H9 (cell line): ENCODE measurements at places on chromosomes 5 and 9.

DNA sequence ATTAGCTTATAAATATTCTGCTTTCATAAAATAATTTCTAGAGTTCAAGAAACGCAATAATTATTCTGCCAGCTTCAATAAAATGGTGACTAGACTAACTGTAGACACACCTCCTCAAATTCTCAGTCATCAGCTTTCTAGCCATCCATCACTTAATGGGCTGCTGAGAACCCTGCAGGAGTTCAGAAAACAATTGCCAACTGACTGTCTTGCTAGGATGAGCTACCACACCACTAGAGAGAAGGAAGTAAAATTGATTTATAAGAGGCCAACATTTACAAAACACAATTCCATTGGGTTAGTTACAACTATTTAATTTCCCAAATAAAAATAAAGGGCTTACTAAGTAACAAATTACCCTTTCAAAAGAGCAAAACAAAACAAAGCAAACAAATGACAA is 126.5 kb upstream of the PAPPA start:
- no peak overlapping the region for H3K4me3 ChIP-seq
- H3K27me3 ChIP-seq: no peaks in the 10 kb centered on the region
- H3K4me1 ChIP-seq: no peaks in the 10 kb centered on the region
- no peak for DNase-seq

GRCh38 chr5:156328766-156329165 is 1.8 kb downstream of the SGCD start:
- H3K27ac ChIP-seq: no peak overlapping the region
- H3K27me3 ChIP-seq: no peaks in the 10 kb centered on the region
- no peaks in the 10 kb centered on the region for H3K36me3 ChIP-seq
- H3K4me3 ChIP-seq: no peak overlapping the region
- H3K4me1 ChIP-seq: no peaks in the 10 kb centered on the region

- no peak for DNase-seq
- no peak overlapping the region for H3K4me3 ChIP-seq
- no peaks in the 10 kb centered on the region for H3K4me1 ChIP-seq
- H3K36me3 ChIP-seq: no peaks in the 10 kb centered on the region
- no peaks in the 10 kb centered on the region for H3K27me3 ChIP-seq
- no peak overlapping the region for H3K27ac ChIP-seq
Observed at GRCh38 chr5:143664623-143665022, 147.3 kb upstream of the HMHB1 start.

DNA sequence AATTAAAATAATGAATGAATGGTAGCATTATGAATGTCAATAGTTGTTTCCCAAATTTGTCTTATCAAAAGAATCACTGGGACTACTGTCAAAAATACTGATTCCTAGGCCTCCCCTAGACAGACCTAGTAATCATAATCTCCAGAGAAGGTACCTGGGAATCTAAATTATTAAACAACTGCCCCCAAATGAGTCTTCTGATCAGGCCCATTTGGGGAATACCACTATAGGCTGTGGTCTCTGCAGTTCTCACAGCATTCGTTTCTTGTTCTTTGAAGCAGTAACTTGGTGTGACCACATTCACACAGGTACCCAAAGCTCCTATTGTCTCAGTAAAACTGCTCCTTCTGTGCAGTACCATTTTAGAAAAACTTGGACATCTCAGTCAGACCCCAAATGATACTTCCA is 230.9 kb downstream of the PIK3R1 start:
- no peak for DNase-seq
- no peak overlapping the region for H3K27ac ChIP-seq
- H3K27me3 ChIP-seq: no peaks in the 10 kb centered on the region
- H3K4me3 ChIP-seq: no peak overlapping the region

- H3K27me3 ChIP-seq: no peaks in the 10 kb centered on the region
- H3K4me3 ChIP-seq: no peak overlapping the region
- H3K27ac ChIP-seq: no peak overlapping the region
- peaks cover 14% of the 10 kb centered on the region; the same call in 1 of the 2 replicates for H3K4me1 ChIP-seq
- peak; percentile 75 for DNase-seq
- no peaks in the 10 kb centered on the region for H3K36me3 ChIP-seq
Observed at GRCh38 chr5:153629027-153629895, 138.8 kb downstream of the GRIA1 start.

- peak; percentile 46 for DNase-seq
- H3K27me3 ChIP-seq: peaks cover 28% of the 10 kb centered on the region; the same call in 1 of the 2 replicates
- no peaks in the 10 kb centered on the region for H3K36me3 ChIP-seq
- peak overlapping the region; percentile 93 for H3K4me3 ChIP-seq
- no peak overlapping the region for H3K27ac ChIP-seq
Observed at GRCh38 chr9:91421128-91421765, 2.4 kb downstream of the NFIL3 start.

DNA sequence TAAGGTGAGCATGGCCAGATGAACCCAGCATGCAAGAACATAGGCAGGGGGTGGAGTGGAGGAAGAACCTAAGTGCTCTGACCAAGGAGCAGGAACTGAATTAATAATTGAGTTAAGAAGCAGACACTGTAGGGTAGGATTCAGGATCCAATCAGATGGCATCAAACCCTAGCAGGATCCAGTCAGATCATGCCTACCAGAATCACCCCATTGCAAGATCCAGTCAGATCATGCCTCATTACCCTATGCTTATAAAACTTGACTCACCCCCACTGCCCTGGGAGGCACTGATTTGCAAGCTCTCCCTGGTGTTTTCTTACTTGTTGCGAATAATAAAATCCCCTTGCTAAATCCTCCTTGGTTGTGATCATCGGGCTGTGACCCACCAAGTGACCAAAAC is 19.7 kb downstream of the TUSC1 start:
- no peak for DNase-seq
- H3K4me1 ChIP-seq: no peaks in the 10 kb centered on the region
- H3K27ac ChIP-seq: no peak overlapping the region
- H3K4me3 ChIP-seq: no peak overlapping the region
- no peaks in the 10 kb centered on the region; the same call in 2 of the 3 replicates for H3K36me3 ChIP-seq
- H3K27me3 ChIP-seq: no peaks in the 10 kb centered on the region

DNA sequence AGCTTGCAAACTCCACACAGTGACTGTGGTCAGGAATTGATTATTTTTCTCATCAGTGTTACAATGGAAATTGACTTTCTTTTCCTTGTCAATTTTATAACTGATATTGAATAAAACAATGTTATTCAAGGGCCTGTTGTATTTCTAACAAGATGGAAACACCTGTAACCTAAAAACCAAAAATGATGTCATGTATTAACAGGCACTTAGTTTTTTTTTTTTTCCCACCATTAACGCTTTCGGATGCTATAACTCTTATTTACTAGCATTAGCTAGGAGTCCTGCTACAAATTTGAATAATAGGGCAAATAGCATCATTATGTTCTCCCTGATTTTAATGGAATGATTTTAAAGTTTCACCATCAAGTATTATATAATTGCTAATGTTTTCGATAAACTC is 30.3 kb downstream of the RNF180 start:
- no peaks in the 10 kb centered on the region for H3K36me3 ChIP-seq
- no peak for DNase-seq
- H3K27ac ChIP-seq: no peak overlapping the region
- H3K4me3 ChIP-seq: no peak overlapping the region

- H3K27me3 ChIP-seq: no peaks in the 10 kb centered on the region
- H3K4me1 ChIP-seq: peaks cover 2% of the 10 kb centered on the region; the same call in 1 of the 2 replicates
- no peak for DNase-seq
- no peak overlapping the region for H3K27ac ChIP-seq
- H3K36me3 ChIP-seq: peaks cover 1% of the 10 kb centered on the region; the same call in 1 of the 2 replicates
Observed at GRCh38 chr5:36045895-36046294, 20.8 kb downstream of the UGT3A2 start.

GRCh38 chr5:39491210-39491609 is 66.4 kb upstream of the DAB2 start:
- H3K27ac ChIP-seq: no peak overlapping the region
- no peaks in the 10 kb centered on the region for H3K36me3 ChIP-seq

DNA sequence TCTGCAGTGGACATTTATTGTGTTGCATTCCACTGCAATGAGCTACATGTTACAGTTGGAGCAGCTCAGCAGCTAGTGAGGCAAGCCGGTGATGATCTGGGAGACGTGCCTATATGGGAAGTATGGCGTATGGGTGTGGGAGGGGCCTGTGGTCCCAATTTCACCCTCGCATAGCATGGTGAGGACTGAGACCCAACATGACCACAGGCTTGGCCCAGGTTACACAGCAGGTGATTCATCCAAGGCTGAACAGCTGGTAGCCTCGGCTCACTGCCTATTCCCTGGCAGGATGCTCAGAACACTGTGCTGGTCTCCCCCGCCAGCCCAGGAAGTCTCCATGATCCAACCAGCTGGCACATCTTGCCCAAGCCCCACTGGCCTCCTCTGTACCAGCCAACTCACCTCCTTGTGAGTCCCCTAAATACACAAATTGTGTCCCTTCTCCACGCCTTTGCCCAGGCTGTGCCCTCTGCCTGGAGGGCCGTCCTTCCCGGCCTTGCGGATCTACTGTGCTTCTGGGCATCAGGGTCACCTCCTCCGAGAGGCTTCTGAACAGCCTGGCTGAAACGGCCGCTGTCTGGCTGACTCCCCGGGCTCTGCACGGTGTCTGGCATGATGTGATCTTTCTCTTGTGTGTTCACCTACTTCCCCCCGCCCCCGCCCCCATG is 81.4 kb downstream of the NSUN2 start:
- no peaks in the 10 kb centered on the region for H3K27me3 ChIP-seq
- H3K4me3 ChIP-seq: no peak overlapping the region
- DNase-seq: no peak
- no peak overlapping the region for H3K27ac ChIP-seq

DNA sequence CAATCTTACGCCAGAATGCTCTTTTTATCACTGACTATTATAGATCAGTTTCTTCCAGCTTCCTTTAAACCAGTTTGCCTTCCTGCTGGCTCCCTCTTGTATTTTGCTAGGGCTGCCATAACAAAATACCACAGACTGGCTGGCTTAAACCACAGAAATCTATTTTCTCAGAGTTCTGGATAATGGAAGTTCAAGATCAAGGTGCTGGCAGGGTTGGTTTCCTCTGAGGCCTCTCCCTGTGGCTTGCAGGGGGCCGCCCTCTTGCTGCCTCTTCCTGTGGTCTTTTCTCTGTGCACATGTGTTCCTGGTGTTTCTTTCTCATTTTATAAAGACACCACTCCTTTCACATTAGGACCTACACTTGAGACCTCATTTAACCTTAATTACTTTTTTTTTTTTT is 6.8 kb upstream of the FXN start:
- H3K36me3 ChIP-seq: peaks cover 6% of the 10 kb centered on the region; the same call in 1 of the 2 replicates
- H3K27ac ChIP-seq: no peak overlapping the region
- H3K27me3 ChIP-seq: no peaks in the 10 kb centered on the region

DNA sequence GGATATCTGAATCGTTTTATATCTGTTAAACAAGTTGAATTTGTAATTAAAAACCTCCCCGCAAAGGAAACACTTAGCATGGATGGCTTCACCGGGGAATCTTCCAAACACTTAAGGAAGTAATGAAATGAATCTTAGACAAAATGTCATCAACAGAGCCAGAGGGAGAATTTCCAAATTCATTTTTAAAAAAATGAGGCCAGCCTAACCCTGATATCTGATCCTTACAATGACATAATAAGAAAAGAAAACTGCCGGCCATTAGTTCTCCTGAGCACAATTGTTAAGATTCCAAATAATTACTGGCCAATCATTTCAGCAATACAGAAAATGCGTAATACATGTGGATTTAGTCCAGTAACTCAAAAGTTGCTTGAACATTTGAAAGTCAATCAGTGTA is 6.1 kb upstream of the KIF12 start:
- no peaks in the 10 kb centered on the region for H3K4me1 ChIP-seq
- H3K36me3 ChIP-seq: peaks cover 2% of the 10 kb centered on the region; the same call in 1 of the 3 replicates
- no peak for DNase-seq
- H3K27ac ChIP-seq: no peak overlapping the region
- H3K4me3 ChIP-seq: no peak overlapping the region

DNA sequence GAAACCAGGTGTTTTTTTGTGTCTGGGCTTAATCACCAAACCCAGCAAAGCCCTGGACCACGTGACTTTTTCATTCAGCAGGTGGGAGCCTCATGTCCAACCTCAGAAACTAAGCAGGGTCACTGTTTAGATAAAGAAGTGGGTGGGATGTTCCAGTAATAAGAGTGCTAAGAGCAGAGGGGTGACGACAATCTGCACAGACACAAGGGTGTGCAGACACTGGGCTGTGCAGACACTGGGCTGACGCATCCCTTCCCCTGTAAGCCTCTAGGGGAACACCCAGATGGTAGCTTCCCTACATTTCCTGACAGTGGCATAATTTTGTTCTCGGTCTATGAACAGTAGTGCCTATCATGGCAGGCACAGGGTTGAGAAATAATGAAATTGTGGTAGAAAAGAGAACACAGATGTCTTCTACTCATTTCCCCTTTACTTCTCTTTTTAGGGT is 85.1 kb downstream of the SAXO1 start:
- H3K4me3 ChIP-seq: no peak overlapping the region
- H3K36me3 ChIP-seq: no peaks in the 10 kb centered on the region; the same call in 2 of the 3 replicates
- H3K27ac ChIP-seq: no peak overlapping the region
- H3K27me3 ChIP-seq: no peaks in the 10 kb centered on the region

GRCh38 chr9:135515083-135515951 is 5.9 kb upstream of the LCN1 start:
- H3K4me3 ChIP-seq: no peak overlapping the region
- DNase-seq: peak; percentile 23
- H3K27ac ChIP-seq: no peak overlapping the region
- no peaks in the 10 kb centered on the region for H3K36me3 ChIP-seq
- H3K4me1 ChIP-seq: 0 out of 2 replicates have a peak, but pooled peaks cover 2% of the 10 kb centered on the region

GRCh38 chr5:32136342-32136741 is 37.8 kb downstream of the GOLPH3 start:
- H3K27ac ChIP-seq: no peak overlapping the region
- DNase-seq: no peak
- H3K4me1 ChIP-seq: no peaks in the 10 kb centered on the region

DNA sequence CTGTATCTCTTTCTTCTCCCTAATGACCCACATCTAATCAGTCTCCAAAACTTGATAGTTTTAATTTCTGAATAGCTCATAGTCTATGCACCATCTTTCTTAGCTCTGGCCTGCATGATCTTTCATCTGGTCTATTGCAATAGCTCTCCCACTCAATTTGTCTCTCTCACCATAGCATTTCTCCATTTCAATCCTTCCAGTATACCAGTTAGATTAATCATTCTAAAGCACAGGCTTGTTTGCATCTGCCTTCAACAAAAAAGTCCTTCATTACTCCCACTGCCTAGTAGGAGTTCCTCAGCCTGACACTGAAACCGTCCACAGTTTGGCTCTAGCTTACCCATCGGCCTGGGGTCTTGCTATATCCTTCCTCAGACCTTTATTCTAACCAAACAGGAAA is 344.9 kb downstream of the ENC1 start:
- H3K4me3 ChIP-seq: no peak overlapping the region
- no peaks in the 10 kb centered on the region for H3K4me1 ChIP-seq
- H3K27me3 ChIP-seq: no peaks in the 10 kb centered on the region
- H3K27ac ChIP-seq: no peak overlapping the region
- no peaks in the 10 kb centered on the region for H3K36me3 ChIP-seq

DNA sequence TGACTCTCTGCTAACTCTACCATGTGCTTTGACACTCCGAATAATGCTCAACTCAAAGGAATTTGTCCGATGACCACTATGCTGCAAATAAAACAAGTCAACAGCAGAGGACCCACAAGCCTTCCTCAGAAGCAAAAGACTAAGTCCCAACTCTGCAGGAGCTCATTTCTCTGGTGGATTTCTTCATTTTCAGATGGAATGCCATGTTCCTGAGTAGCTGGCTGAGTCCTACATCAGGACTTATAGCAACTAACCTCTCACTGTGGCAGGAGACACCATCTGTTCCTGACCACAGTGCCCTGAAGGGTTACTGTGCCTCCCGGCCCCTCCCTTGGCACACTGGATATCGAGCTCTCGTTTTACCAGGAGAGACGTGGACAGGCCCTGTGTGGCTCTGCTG is 20.8 kb downstream of the LHFPL2 start:
- DNase-seq: no peak
- peaks cover 61% of the 10 kb centered on the region for H3K36me3 ChIP-seq
- no peaks in the 10 kb centered on the region for H3K4me1 ChIP-seq
- no peak overlapping the region for H3K27ac ChIP-seq
- no peaks in the 10 kb centered on the region for H3K27me3 ChIP-seq
- no peak overlapping the region for H3K4me3 ChIP-seq

- no peak overlapping the region for H3K27ac ChIP-seq
- no peaks in the 10 kb centered on the region for H3K27me3 ChIP-seq
- no peak for DNase-seq
Observed at GRCh38 chr5:95770830-95771708, 39.9 kb downstream of the RHOBTB3 start.
